Activated CD8-positive, alpha-beta memory T cell treated with anti-CD3 and anti-CD28 coated beads for 36 hours (primary cell): ENCODE measurements at places on chromosomes 12 and 14. TPM values are rescaled to one million over a fixed set of nuclear protein-coding genes. Genes with fewer than 3 reads are reported as not detected.

GPR68 gene
- 7.8 TPM for total RNA-seq

NR4A1 gene
- total RNA-seq = 44.1 TPM

RD3L gene
- total RNA-seq = not detected

FRS2 gene
- total RNA-seq = 8.5 TPM

MFAP5 gene
- total RNA-seq = not detected

CDC42BPB gene
- total RNA-seq = 2.0 TPM

TMCC3 gene
- 0.10 TPM for total RNA-seq

HNF1A gene
- not detected for total RNA-seq

NPFF gene
- total RNA-seq = not detected

FGF6 gene
- not detected for total RNA-seq

MDGA2 gene
- total RNA-seq = not detected

LMO3 gene
- total RNA-seq = not detected

EML5 gene
- 3.8 TPM for total RNA-seq

SYCP3 gene
- total RNA-seq = 0.17 TPM

LLPH gene
- 46.5 TPM for total RNA-seq

TESPA1 gene
- total RNA-seq = 80.5 TPM

OR6C65 gene
- total RNA-seq = not detected

TDRD9 gene
- 0.93 TPM for total RNA-seq

GLS2 gene
- total RNA-seq = 3.1 TPM

POU6F1 gene
- total RNA-seq = 9.9 TPM

COX8C gene
- not detected for total RNA-seq

BAZ2A gene
- total RNA-seq = 81.1 TPM

REP15 gene
- total RNA-seq = 0.17 TPM

IL22 gene
- 1.4 TPM for total RNA-seq

LRP1-AS gene
- not detected for total RNA-seq

WSCD2 gene
- not detected for total RNA-seq

ITFG2 gene
- 28.5 TPM for total RNA-seq

RPL10L gene
- not detected for total RNA-seq

IL31 gene
- total RNA-seq = 2.0 TPM

TAS2R8 gene
- total RNA-seq = not detected

KRT86 gene
- total RNA-seq = not detected

AICDA gene
- total RNA-seq = not detected

NRL gene
- total RNA-seq = 1.7 TPM

MAX gene
- 120 TPM for total RNA-seq

MARK3 gene
- total RNA-seq = 81.7 TPM

TMEM179 gene
- total RNA-seq = not detected

KLHL33 gene
- total RNA-seq = 0.11 TPM

ZFHX2 gene
- 0.97 TPM for total RNA-seq

OLR1 gene
- not detected for total RNA-seq

ENTPD5 gene
- total RNA-seq = 12.6 TPM

PROX2 gene
- 0.50 TPM for total RNA-seq

TPPP2 gene
- total RNA-seq = not detected

IFT43 gene
- total RNA-seq = 13.8 TPM

TAS2R14 gene
- total RNA-seq = 0.84 TPM

TAS2R7 gene
- total RNA-seq = not detected

DPPA3 gene
- not detected for total RNA-seq

CLEC4D gene
- total RNA-seq = not detected

GPR84 gene
- 0.31 TPM for total RNA-seq

PDZRN4 gene
- not detected for total RNA-seq

CEP170B gene
- total RNA-seq = 7.7 TPM

GALNT9 gene
- total RNA-seq = not detected

DNAH10 gene
- 0.15 TPM for total RNA-seq

TSPAN9 gene
- 0.29 TPM for total RNA-seq

CFAP73 gene
- 0.38 TPM for total RNA-seq
